ENCODE measurements at places on chromosomes 5 and 9.
A peak's percentile ranks its signal among the peaks of the same experiment; 100 is the strongest.

DNA sequence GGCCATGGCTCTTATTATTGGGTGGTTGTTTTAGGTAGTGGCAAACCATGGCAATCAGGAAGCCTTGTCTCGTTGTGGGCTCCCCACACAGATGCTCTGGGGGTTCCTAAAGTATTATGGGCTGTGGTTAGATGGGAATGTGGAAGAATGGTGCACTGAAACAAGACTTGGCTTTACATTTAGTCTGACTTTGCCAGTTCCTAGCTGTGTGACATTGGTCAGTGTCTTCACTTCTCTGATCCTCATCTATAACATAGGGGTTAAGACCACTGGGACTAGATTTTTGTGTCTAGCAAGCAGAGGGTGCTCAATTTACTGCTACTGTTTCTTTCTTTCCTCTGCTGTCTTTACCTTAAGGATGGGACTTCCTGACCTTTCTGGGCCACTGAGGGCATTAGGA is 149.5 kb downstream of the HSPA4 start:
- H3K36me3 ChIP-seq = no peaks in the 10 kb centered on the region
- H3K27me3 ChIP-seq = no peaks in the 10 kb centered on the region
- no peak overlapping the region for H3K4me3 ChIP-seq
- H3K27ac ChIP-seq = no peak overlapping the region
- no peak for DNase-seq
- H3K4me1 ChIP-seq = no peaks in the 10 kb centered on the region

GRCh38 chr5:132465059-132465707 is 25.4 kb downstream of the IRF1 start:
- H3K27me3 ChIP-seq = no peaks in the 10 kb centered on the region
- peaks cover 16% of the 10 kb centered on the region for H3K36me3 ChIP-seq
- peaks cover 64% of the 10 kb centered on the region for H3K4me1 ChIP-seq
- no peak overlapping the region for H3K27ac ChIP-seq
- H3K4me3 ChIP-seq = no peak overlapping the region

- DNase-seq = no peak
- H3K4me3 ChIP-seq = no peak overlapping the region
- H3K27me3 ChIP-seq = no peaks in the 10 kb centered on the region
- no peaks in the 10 kb centered on the region for H3K4me1 ChIP-seq
Observed at GRCh38 chr9:3768286-3768685, 242.5 kb upstream of the RFX3 start.

DNA sequence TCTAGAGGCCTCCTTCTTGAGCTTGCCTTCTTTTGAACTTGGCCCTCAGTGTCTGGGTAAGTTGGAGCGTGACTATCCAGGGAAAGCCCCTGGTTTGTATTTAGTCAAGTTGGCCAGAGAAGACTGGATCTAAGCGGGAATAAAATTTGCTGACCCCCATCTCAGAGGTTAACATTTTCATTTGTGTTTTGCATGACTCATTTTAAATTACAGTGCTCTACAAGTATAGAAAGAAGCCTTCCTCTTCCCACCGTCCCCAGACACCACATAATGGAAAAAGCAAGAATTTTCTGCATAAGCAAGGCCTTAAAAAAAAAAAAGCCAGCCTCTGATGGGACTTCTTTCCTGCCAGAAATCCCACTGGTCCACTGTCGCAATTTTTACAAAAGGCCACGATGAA is 27.2 kb downstream of the PIK3R1 start:
- H3K4me1 ChIP-seq = peaks cover 56% of the 10 kb centered on the region
- H3K27ac ChIP-seq = peak overlapping the region; percentile 67
- DNase-seq = no peak
- no peak overlapping the region for H3K4me3 ChIP-seq
- no peaks in the 10 kb centered on the region for H3K27me3 ChIP-seq
- H3K36me3 ChIP-seq = no peaks in the 10 kb centered on the region

DNA sequence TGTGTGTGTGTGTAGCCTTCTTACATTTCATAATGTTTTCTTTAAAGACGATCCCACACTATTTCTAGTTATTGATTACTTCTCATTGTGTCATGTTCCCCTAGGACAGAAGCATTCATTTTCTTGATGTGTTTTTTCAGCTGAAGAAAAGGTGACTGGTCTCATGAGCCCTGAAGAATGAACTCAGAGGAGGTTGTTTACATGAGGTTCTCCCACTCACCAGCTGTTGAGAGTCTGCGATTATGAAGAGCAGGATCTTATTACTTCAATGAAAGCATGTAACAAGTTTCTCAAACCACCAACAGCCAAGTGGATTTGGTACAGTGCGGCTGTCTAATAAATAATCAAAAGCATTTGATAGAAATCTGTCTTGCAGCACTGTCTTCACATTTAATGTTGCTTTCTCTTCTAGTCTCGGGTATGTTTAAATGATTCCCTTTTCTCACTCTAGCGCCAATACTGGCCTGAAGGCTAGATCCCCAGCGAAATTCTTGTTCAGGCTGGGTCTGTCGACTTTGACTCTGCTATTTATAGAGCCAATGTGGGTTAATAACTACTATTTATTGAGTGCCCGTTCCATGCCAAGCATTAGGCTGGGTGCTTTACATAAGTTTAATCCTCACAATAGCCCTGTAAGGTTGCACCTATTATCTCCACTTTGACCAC is 9.6 kb upstream of the FSD1L start:
- no peaks in the 10 kb centered on the region for H3K36me3 ChIP-seq
- H3K27ac ChIP-seq = peak overlapping the region; percentile 28
- H3K4me1 ChIP-seq = no peaks in the 10 kb centered on the region
- H3K27me3 ChIP-seq = no peaks in the 10 kb centered on the region
- no peak for DNase-seq

- H3K27ac ChIP-seq = no peak overlapping the region
- H3K4me1 ChIP-seq = peaks cover 10% of the 10 kb centered on the region
- no peak overlapping the region for H3K4me3 ChIP-seq
- H3K36me3 ChIP-seq = no peaks in the 10 kb centered on the region
Observed at GRCh38 chr9:124038790-124039633, 27.4 kb downstream of the LHX2 start.

DNA sequence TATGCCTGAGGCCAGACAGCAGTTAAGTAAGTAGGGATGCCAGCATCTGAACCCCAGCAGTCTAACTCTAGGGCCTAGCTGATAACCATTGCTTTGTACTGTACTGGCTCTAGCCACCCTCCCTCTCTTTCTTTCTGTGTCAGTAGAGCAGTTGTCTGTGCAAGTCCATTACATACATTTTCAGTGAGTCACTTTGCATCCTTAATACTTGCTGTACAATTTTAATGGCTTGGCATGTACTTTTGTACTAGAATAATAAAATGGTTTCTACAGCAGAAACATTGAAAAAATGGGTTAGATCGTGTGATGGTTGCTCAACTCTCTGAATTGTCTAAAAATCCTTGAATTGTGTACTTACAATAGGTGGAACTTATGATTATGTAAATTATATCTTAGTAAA is 1.5 kb upstream of the TTC39B start:
- H3K4me1 ChIP-seq = no peaks in the 10 kb centered on the region
- H3K27me3 ChIP-seq = no peaks in the 10 kb centered on the region
- DNase-seq = no peak
- no peak overlapping the region for H3K27ac ChIP-seq

DNA sequence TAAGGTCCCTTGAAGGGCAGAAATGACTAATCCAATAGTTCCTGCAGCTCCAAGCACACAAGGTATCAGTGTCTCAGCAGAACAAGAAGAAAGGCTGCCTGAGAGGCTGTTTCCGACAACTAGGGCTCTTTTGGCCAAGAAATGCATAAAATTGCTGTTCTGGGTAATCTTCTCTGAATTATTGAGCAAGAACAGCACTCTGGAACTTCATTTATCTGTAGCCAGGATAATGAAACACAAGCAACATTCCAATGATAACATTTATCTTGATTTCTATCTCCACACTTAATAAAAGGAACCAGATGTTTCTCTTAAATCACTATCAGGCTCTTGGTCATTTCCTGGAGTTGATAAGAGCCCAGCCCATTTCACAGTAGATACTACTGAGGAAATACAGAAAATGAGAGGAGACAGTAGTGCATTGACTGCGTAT is 17.0 kb upstream of the AUH start:
- no peaks in the 10 kb centered on the region for H3K36me3 ChIP-seq
- no peak overlapping the region for H3K27ac ChIP-seq
- DNase-seq = no peak
- no peaks in the 10 kb centered on the region for H3K27me3 ChIP-seq
- no peak overlapping the region for H3K4me3 ChIP-seq

DNA sequence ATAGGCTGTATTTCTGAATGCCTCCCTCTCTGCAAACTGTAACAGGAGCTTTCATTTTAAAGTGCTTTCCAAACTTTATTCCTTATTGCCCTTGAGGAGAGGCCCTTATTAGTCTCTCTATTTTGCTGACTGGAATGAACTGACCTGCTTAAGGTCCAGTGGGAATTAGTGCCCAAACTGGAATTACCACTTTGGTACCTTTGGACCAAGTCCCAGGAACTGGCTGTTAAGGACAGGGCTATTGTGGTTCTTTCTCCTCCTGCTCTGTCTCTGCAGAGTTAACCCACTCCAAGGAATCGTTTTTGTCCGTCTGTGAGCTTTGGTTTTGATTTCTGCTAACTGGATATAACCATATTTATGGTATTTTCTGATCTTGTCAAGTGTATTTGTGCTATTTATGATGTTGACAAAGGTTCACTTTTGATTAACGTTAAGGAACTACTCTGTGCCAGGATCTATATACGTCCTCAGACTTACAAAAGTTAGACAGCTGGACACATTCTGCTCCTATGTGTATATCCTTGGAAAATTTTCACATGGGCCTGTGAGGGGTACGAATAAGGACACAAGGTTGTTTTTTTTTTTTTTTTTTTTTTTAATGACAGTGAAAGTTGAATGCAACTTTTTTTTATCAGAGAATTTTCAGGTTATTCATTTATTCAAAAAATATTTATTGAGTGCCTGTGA is 189.1 kb upstream of the ANKRD55 start:
- no peaks in the 10 kb centered on the region for H3K27me3 ChIP-seq
- no peaks in the 10 kb centered on the region for H3K4me1 ChIP-seq
- no peak for DNase-seq
- no peaks in the 10 kb centered on the region for H3K36me3 ChIP-seq
- H3K4me3 ChIP-seq = no peak overlapping the region

DNA sequence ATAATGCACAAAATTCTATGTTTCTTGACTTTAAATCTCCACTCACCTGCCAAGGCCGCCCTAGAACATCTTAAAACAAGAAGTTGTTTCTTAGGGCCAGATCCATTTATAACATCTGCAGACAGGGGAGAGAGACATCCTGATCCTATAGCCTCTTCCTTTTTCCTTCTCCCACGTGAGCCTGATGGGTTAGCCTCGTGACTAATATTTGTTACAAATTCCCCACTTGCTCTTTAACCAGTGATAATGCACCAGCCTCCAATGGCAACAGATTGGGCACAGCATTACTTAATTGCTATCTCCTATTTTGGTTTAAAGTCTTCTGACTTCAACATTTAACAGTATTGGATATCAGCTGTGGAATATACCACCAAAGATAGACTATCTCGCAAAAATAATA is 196.5 kb downstream of the GADD45G start:
- no peak for DNase-seq
- H3K27me3 ChIP-seq = no peaks in the 10 kb centered on the region
- H3K36me3 ChIP-seq = no peaks in the 10 kb centered on the region
- H3K4me3 ChIP-seq = no peak overlapping the region

All from tibial nerve (tissue), 4 donors.